Right ventricle myocardium superior (tissue), 1 donor: ENCODE measurements at places on chromosomes 5 and 9.

GRCh38 chr5:125976421-125977000, 446.7 kb upstream of the GRAMD2B start:
- no peak for DNase-seq

DNA sequence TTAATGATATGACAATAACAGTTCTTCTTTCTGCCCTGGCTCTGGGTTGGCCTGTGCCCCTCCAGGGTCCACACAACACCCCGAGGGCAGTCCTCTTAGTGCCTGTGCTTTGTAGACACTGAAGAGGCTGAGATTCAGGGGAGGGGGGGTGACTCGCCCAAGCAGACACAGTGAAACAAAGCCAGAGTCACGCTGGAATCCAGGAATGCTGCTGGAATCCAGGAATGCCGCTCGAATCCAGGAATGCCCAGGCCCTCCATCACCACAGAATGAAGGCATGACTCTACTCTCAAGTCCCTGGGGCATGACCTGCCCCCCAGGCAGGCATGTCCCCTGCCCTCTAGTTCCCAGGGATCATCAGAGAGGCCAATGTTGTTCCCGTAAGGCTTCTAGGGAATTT, 73.1 kb downstream of the LRSAM1 start:
- no peak for DNase-seq

GRCh38 chr9:37788332-37788731, 3.5 kb upstream of the EXOSC3 start:
- no peak for DNase-seq

DNA sequence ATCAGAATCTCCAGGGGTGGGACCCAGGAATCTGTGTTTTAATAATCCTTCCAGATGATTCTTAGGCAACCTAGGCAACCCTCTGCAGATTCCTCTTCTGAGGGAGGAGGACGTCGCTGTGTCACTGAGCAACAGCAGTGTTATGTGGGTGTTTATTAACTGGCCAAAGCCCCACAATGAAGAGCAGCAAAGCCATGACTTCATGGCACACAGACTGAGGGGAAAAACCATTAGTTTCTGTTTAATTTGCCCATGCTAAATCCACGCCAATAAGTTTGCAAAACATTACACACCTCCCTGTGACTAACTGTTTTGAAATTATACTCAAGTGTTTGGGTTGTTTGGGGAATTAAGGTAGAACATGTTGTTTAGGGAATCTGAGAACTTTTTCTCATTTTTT, 83.7 kb upstream of the TMED7 start:
- no peak for DNase-seq

DNA sequence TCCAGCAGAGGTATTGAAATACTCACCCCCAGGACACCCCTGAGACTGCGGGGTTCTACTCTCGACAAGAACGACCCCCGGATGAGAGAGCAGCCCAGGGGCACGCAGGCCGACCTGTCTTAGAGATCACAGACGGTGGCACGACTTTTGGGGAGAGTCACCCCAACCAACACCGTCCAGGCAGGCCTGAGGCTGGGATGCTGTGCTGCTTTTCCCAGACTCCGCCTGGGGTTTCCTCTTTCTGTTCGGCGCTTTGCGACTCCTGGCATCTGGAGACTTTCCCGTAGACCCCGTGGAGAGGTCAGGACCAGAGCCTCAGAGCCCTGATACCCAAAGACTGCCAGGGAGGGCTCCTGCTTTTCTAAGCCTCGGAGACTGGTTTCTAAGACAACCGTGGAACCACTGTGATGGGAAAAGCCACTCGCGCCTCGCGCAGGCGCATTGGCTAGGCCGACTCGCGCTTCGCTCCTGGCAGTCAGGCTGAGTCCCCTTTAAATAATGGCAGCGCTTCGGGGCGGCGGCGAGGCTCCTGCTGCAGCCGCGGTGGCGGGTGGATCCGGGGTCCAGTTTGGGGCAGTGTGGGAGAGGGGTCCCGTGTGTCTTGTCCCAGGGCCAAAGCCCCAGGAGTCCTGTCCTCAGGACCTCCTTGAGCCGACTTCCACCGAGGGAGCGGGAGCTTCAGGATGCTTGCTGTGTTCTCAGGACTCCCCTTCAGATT, 484.0 kb downstream of the SPATA31A7 start:
- DNase-seq: no peak

DNA sequence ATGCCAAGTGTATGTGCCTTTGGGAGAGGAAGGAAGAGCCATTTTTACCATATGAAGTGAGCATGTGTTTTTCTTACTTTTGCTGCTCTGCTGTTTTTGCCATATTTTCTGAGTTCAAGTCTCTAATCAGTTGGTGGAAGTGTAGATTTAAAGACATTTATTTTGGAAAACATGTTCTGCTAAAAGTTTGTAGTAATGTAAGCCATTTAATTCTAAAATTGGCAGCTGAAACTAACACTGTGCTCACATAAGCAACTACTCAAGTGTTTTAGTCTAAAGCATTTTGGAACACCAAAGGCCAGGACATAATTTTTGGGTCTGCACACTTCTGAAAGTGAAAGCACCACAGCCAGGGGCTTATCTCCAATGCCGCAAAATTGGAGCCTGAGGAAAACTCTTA, 363.4 kb upstream of the ZNF608 start:
- DNase-seq: no peak
